ENCODE measurements at places on chromosomes 11 and 22. TPM values are rescaled to one million over a fixed set of nuclear protein-coding genes. Genes with fewer than 3 reads are reported as not detected.

ACTN3 gene
- not detected for total RNA-seq

TNNT3 gene
- total RNA-seq = not detected

DERL3 gene
- 0.43 TPM for total RNA-seq

SCARF2 gene
- 46.0 TPM for total RNA-seq

GDPD5 gene
- total RNA-seq = 1.6 TPM

MYOD1 gene
- not detected for total RNA-seq

OR8G5 gene
- total RNA-seq = not detected

FIBIN gene
- total RNA-seq = 195 TPM

STK33 gene
- total RNA-seq = 0.57 TPM

YWHAH gene
- total RNA-seq = 245 TPM

KCNK7 gene
- total RNA-seq = not detected

PRODH gene
- 0.44 TPM for total RNA-seq

MMP10 gene
- 22.3 TPM for total RNA-seq

CSNK2A3 gene
- 2.0 TPM for total RNA-seq

LARGE2 gene
- total RNA-seq = not detected
